ENCODE measurements at places on chromosomes 4 and X.

GRCh38 chr4:3816256-3816825 is 50.2 kb downstream of the ADRA2C start:
- ATAC-seq, result no peak

GRCh38 chr4:123469245-123469644 is 72.7 kb downstream of the SPRY1 start:
- peak; percentile 31 for ATAC-seq

DNA sequence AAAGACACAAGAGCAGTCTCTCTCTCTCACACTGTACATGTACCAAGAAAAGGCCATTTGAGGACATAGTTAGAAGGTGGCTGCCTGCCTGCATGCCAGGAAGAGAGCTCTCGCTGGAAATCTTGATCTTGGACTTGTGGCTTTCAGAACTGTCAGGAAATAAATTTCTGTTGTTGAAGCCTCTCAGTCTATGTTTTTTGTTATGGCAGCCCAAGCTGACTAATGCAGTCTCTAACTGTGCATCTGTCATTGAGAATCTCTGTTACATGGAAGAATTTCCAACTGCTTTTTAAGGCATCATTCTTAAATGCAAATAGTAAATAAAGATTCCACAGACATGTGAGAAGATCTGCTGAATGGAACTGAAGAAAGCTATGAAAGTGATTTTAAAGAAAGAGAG is 198.3 kb downstream of the PCDH10 start:
- no peak for ATAC-seq

DNA sequence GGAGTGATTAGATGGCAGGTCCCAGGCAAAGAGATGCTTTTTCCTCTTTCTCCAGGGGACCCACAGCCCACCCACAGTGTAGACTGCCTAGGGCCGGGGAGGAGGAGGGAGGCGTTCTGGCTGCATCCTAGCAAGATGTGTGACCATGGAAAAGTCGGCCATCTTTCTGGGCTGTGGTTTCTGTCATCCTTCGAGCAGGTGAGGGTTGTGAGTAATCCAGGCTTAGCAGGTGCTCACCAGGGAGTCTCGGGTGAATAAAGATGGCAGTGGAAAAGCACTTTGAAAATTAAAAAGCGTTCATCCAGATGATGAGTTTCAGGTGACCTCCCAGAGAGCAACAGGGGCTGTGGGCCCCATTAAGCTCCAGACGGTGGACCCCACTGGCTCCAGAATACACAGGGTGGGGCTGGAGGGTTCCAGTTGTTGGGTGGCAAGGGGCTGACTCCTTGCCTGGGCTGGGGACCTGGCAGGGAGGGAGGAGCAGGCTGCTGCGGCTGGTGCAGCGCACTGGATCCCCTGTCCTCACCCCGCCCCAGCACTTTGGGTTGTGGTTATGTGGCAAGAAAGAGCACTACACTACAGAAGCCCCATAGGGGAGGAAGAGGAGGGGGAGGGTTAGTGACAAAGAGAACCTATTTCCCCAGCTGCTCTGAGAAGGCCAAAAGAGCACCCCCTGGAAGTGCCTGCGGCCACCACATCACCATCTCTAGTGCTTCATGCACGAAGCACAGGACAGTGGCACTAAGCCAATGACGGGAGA is 23.7 kb downstream of the ELF4 start:
- ATAC-seq, result peak; percentile 58

DNA sequence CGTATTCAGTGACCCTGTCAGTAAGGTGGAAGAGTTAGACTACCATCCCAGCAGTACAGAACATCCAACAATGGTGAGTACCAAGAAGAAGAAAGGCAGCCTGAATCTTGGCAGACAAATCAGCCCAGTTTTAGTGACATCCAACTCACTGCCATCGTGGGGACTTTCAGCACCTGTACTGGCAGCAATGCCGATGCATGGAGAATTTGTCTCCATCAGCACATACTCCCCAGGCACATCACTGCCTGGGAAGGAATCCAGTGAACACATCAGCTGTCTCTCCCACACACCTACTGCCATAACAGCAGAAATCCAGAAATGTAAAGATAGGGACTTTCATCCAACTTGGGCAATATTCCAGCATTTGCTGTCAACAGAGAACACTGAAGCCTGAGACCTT is 29.8 kb downstream of the PTCHD1 start:
- no peak for ATAC-seq

DNA sequence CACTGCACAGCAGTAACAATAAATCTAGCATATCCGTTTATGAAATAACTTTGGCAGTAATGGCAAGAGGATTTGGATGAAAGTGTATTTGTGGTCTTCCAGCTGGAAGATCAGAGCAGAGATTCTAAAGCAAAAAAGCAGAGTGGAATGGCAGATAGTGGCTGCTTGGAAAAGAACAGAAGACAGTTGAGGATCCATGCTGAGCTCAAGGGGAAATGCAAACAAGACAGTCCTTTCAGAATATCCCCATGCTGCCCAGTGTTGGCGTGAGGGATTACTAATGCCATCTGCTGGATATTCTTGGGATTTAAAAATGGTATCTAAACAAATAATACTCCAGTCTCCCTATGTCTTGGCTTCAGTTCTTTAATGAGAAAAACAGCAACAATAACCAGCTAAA is 629.1 kb upstream of the ATOH1 start:
- ATAC-seq, result no peak

DNA sequence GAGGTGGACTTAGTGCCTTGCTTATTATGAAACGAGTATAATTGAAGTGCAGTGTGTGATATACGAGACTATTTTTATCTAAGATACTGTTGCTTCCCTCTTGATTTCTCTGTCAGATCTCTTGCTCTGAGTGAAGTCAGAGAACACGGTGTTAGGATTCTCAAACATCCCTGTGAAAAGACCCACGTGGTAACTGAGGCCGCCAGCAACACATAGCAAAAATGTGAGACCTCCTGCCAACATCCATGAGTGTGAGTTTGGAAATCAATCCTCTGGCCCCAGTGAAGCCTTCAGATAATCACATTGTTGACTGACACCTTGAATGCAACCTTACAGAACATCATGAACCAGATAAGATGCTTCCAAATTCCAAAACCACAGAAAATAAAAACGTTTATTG is 954.4 kb downstream of the FAT4 start:
- no peak for ATAC-seq

DNA sequence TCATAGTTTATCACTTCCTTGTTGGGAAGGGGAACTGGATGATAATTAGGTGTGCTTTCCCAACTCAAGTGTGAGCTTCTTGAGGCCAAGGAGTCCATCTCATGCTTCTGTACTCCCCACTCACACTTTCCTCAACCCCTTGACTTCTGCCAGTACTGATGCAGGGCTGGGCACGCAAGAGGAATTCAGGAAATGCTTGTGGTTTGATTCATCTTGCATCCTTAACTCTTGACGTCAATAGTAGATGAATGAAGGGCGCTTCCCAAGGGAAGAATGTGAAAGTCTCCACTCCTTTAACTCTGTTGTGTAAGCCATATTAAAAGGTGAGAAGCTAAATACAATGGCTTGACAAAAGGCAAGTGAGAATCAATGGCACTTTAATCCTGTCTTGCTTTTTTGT is 101.8 kb downstream of the AGTR2 start:
- ATAC-seq, result no peak

All from activated T-helper 17 cell treated with anti-CD3 and anti-CD28 coated beads, Interleukin-2, amount 50 U/mL, for 72 hours (primary cell).